ENCODE measurements at places on chromosomes 6 and 20. TPM values are rescaled to one million over a fixed set of nuclear protein-coding genes. Genes with fewer than 3 reads are reported as not detected.

The PSORS1C1 gene
- polyA plus RNA-seq = 2.1 TPM

The TAGAP gene
- polyA plus RNA-seq = 0.74 TPM

The MAS1 gene
- 0.29 TPM for polyA plus RNA-seq

The VSX1 gene
- not detected for polyA plus RNA-seq

The SIRPB2 gene
- 1.8 TPM for polyA plus RNA-seq

The BMP7 gene
- 2.7 TPM for polyA plus RNA-seq

The SLC13A3 gene
- polyA plus RNA-seq = 4.2 TPM

The MATN4 gene
- 0.34 TPM for polyA plus RNA-seq

The SOX18 gene
- 10.8 TPM for polyA plus RNA-seq

The OR2H1 gene
- polyA plus RNA-seq = not detected

The SIRPD gene
- not detected for polyA plus RNA-seq

The EYS gene
- polyA plus RNA-seq = 0.47 TPM

The GRIK2 gene
- 1.6 TPM for polyA plus RNA-seq

The RBPJL gene
- polyA plus RNA-seq = not detected

The BIRC7 gene
- polyA plus RNA-seq = not detected

The ENPP3 gene
- 0.35 TPM for polyA plus RNA-seq

The SPATS1 gene
- polyA plus RNA-seq = not detected

The CALHM4 gene
- polyA plus RNA-seq = 0.16 TPM

The CDSN gene
- polyA plus RNA-seq = not detected

The PROKR2 gene
- not detected for polyA plus RNA-seq

The PAK5 gene
- polyA plus RNA-seq = 0.22 TPM
